ENCODE measurements at places on chromosomes 6 and 20.

- no peak for DNase-seq
Measured at GRCh38 chr6:99366852-99367251, 17.4 kb upstream of the FAXC start.

- DNase-seq, result no peak
Measured at GRCh38 chr6:170270984-170271593, 19.8 kb downstream of the DLL1 start.

GRCh38 chr20:2693286-2694007, 867 bp downstream of the EBF4 start:
- DNase-seq, result no peak

DNA sequence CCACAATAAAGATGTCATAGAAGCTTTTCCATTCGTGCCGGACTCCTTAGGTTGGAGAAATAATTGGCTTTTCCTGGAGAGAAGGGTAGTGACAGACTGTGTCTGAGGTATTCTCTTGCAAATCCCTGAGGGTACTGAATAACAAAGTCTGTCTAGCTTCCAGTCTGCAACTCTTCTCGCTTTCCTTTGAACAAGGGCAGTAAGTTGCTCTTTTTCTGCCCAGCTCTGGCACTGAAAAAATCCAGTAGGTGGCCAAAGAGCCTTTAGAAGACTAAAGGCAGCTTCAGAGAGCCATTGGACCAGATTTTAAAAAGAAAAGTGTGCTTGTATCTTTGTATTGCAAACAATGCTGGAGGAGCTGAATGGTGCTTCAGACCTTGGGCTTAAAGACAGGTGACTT, 20.7 kb upstream of the RREB1 start:
- no peak for DNase-seq

GRCh38 chr20:34293589-34293988, 9.6 kb downstream of the AHCY start:
- no peak for DNase-seq

GRCh38 chr6:105836889-105837288, 249.2 kb upstream of the PRDM1 start:
- no peak for DNase-seq

DNA sequence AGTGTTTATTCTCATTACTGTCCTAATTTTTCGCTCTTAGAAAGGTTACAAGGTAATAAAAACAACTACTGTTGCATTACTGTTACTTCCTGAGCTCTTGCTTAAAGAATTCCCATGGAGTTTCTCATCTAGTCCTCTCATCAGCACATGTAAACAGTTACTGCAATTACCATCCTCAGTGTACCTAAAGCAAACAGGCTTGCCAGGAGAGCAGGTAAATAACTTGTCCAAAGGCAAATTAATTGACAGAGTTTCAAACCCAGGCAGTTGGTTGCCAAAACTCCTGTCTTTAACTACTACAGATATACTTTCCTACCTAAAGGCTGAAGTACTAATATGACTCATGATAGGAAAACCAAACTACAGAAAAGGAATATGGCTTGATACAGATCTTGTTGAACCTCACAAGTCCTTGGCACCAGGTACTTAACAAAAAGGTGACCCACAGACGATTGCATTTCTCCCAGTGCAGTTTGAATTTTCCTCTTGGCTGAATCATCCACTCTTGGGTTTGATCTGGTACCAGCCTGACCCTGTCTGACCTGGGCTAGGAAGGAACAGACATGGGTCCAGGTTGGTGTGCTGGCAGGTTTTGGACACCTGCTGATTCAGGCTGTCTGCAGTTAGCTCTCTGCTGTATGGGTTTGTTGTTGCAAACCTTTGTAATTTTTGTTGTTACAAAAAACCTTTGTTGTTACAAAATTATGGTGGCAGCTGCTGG, 153.0 kb downstream of the CFAP61 start:
- no peak for DNase-seq

DNA sequence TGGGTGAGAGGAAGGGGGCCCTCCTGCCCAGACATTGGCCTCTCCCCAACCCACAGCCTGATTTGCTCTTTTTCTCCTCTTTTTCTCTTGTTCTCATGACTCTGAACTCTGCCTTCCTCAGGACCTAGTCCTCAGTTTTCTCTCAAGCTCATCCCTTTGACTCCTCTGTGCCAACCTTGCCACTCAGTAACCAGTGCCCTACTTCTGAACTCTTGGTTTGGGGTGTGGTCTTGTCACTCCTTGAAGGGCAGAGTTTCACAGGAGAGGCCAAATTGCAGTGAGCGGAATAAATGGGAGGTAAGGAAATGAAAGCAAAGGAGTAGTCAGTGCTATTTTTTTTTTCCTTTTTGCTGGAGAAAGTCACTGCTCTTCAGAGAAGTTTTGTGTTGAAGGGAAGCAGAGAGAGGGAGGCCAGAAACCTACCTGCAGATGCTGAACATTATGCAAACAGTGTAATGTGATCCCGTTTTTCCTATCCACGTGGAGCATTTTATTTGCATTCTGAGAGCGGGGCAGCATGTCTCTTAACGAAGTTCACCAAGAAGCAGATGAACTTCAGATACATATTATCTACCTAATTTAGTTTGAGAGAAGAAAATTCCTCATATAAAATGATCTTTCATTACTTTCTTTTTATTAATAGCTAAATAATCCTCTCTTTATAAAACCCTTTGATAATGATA, 26.9 kb downstream of the CFAP61 start:
- no peak for DNase-seq

- DNase-seq, result no peak
Measured at GRCh38 chr6:2884804-2885203, 18.3 kb downstream of the SERPINB9 start.

GRCh38 chr6:20952699-20953474, 418.6 kb downstream of the CDKAL1 start:
- DNase-seq, result no peak

GRCh38 chr6:163668061-163668426, 253.5 kb downstream of the QKI start:
- no peak for DNase-seq

- peak; percentile 14 for DNase-seq
Measured at GRCh38 chr6:42901538-42901957, 14.3 kb upstream of the PTCRA start.

DNA sequence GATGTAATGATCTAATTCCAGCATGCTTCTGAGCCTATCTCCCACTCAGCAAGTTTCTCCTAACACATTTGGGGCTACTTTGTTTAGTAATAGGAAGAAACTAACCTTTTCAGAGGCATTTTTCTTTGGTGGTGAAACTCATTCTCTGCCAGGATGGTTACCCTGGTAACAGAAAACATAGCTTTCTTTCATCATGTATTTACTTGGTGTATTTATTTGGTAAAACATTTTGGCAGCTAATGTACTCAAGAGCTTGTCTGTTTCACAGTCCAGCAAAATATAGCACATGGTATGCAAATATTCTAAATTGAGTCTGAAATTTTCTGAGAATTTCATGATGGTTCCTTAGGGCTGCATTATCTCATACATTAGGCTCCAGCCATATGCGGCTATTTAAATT, 100.0 kb downstream of the SLC35B3 start:
- DNase-seq, result no peak

DNA sequence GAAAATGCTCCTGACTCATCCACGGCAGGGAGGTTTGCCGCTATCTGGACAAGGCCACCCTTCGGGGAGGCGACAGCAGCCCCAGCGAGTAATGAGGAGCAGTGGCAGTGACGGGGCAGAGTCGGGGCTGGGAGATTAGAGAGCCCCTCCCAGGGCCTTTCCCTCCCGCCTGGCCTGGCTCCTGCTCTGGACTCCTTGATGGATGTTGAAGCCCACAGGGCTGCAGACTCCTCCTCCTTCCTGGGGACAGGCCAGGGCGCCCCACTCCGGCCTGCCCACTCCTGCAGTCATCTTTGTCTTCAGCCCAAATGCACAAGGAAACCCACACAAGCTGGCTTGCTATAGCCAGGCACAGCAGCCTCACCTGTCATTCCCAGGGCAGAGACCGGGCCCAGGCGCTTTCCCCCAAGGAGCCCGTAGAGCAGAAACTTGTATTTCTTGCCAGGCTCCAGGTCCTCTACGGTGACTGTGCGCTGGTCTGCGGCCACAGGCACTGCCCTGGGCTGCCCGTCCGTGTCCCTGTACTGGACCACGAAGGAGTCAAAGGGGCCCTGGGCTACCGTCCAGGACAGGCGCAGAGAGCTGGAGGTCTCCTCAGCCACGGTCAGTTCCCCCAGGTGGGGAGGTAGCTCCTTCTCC, 7.7 kb downstream of the CYP21A2 start:
- DNase-seq, result no peak

DNA sequence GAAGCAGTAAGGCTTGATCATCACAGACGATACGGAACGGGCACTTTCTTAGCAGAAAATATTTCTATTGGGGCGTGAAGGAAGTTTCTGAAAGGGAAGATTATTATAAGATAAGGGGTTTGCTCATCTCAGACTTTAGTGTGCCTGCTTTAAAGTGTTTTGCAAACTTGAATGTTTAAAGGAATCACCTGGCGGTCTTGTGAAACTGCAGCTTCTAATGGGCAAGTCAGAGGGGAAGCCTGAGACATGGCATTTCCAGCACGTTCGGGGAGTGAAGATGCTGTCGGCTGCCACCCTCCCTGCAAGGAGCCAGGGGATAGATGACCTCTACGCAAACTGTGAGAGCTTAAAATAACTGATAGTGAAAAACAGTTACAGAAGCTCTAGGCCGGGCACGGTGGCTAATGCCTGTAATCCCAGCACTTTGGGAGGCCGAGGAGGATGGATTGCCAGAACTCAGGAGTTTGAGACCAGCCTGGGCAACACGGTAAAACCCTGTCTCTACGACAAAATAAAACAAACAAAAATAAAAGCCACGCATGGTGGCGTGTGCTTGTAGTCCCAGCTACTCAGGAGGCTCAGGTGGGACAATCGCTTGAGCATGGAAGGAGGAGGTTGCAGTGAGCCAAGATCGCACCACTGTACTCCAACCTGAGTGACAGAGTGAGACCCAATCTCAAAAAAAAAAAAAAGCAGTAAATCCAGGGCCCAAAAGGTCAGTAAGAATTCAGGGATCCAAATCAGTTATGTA, 2.3 kb upstream of the KIF16B start:
- no peak for DNase-seq

GRCh38 chr6:4788482-4788881, 12.3 kb downstream of the CDYL start:
- DNase-seq, result no peak

DNA sequence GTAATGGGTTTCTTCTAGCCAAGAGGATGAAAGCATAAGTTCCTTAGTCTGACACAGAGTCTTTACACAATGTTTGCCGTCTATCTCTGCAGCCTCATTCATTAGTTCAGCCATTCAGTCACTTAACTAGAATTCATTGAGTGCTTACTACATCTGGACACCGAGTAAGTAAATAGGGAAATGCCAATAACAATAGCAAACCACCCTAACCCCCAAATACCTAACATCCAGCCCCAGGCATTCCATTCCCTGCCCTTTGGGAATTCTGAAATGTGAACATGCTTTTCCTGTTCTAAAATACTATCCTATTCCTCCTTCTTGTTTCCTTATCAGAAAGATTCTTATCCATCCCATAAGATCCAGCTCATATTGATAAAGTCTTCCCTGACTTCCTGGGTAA, 277.6 kb upstream of the RNF217 start:
- DNase-seq, result no peak

DNA sequence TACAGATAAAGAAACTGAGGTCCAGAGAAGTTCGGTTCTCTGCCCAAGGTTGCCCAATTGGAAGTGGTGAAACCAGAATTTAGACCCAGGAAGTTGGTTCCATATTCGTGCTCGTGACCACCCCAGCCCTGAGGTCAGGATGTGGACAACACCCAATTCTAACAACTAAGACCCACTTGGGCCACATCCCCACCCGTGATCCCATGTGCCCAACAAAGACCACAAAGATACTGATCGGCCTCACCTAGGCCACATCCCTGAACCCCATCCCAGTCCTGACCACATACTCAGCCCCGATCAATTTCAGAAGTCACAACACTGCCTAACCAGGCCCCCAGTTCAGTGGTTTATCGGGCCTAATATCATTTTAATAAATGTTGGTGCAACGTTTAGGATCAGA, 138.4 kb downstream of the PREX1 start:
- no peak for DNase-seq

DNA sequence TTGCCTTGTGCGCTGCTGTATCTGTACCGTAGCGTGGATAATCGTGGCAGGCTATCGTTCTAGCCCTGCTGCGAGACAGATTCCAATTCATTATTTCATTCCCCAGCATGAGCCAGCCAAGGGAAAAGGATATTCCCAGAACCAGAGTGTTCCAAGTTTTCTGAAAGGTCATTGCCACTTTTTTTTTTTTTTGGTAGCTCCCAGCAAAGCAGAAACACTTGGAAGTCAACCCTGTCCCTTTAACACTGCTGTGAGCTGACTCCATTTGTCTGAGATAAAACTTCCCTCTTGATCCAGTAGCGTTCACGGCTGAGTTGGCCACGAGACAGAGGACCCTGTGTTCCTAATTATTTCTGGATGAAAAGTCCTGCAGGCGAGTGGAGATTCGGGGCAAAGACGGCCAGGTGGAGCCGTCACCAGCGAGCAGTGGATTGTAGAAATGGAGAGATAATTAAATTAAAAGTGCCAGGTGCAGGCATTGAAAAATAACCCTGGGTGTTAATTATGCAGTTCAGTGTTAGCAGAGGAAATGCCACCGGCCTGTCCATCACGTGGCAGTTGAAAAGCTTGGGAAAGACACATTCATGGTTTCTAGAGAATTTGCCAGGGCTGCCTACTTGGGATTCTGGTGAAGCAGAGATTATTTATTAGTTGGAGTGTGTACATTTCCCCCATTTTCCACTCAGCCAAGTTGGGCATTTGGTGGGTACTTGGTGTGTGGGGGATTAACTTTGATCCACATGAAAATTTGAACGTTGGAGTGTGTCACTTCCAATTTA, 164.2 kb downstream of the SLC24A3 start:
- no peak for DNase-seq

DNA sequence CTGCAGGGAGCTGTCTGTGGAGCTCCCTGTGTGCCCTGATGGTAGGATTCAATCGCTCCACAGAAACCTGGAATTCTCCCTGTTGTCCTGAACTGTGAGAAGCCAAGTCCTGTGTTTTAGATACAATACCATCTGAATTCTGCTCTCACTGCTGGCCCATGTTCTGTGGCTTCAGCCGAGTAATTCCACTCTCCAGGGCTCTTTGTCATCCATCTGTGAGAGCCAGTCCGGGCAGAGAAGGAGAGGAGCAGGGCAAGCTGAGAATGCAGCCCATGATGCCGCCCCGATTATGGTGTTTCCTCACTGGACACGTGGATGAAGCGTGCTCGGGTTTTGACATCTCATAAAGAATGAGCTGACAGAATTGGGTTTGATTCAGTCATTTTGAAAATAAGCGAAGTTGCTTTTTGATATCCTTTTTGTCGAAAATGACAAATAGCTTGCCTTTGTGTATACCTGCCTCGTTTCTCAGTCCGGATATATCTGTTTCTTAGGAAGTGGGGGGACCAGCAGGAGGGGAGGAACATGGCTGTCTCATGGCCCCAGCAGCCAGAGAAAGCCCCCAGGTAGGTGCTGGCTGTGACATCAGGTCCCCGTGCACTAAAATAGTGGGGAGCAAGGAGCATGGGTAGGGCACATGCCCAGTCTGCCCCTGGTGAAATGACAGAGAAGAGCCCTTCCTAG, 8.2 kb upstream of the CD93 start:
- no peak for DNase-seq

GRCh38 chr20:48187851-48188250, 402.6 kb upstream of the SULF2 start:
- no peak for DNase-seq
